ENCODE measurements at places on chromosomes 12 and 14.
A peak's percentile ranks its signal among the peaks of the same experiment; 100 is the strongest.

- DNase-seq: no peak
Observed at GRCh38 chr12:127025545-127025944, 1241.4 kb upstream of the TMEM132C start.

GRCh38 chr12:3197131-3197818, 120.1 kb downstream of the TSPAN9 start:
- DNase-seq: no peak

GRCh38 chr14:95222870-95223398, 65.6 kb upstream of the DICER1 start:
- no peak for DNase-seq

GRCh38 chr14:24115422-24116127, 826 bp upstream of the NRL start:
- DNase-seq: no peak

DNA sequence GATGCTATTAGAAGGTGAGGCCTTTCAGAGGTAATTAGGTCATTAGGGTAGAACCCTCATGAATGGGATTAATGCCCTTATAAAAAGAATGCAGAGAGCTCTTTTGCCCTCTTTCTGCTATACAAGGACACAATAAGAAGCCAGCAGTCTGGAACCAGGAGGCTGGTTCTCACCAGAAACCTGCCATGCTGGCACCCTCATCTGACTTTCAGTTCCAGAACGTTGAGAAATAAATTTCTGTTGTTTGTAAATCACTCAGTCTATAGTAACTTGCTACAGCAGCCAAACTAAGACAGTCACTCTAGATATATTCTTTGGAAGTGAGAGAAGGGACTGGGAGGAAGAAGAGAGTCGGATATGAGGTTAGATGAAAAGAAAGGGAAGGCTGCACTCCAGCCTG, 125.0 kb upstream of the MYF6 start:
- DNase-seq: no peak

DNA sequence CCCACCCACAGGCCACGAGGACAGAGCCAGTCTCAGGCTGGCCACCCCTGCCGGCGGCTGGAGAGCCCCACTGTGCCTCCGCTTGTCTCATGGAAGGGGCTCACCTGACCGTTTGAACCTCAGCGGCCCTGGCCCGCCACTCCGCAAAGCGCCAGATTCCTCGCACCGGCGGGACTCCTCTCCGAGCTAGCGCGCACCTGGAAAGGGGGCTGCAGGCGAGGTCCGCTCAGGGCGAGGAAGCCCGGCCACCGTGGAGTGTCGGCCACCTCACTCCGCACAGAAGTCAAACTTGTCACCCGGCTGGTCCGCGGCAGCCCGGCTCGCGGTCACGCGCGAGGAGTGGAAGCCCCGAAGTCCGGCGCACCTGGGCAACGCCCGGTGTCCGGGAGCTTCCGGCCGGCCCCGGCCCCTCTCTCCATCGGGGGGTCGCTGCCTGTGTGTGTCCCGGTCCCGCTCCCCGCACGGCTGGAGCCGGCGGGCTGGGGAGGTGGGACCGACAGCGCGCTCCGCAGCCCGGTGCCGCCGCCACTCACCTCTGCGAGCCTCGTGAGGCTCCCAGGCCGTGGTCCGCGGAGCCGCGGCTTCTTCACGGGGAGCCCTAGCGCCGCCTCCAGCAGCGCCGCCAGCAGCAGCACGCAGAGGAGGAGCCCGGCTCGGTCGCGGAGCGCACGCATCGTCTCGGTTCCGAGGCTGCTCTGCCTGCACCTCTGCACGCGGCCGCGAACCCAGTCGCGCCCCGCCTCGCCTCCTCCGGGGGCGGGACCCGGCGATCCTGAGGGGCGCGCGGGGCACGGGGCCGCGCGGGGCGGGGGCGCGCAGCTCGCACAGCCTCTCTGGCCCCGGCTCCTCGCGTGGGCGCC, at the start of gene ISM2:
TSS of gene ISM2 (minus strand) at position 697 of the 860 bp plus-strand sequence. CDS start at position 674, 23 bp downstream.
- DNase-seq: peak; percentile 84

Data from AG08396 (cell line).